ENCODE measurements at places on chromosomes 7 and 10.

DNA sequence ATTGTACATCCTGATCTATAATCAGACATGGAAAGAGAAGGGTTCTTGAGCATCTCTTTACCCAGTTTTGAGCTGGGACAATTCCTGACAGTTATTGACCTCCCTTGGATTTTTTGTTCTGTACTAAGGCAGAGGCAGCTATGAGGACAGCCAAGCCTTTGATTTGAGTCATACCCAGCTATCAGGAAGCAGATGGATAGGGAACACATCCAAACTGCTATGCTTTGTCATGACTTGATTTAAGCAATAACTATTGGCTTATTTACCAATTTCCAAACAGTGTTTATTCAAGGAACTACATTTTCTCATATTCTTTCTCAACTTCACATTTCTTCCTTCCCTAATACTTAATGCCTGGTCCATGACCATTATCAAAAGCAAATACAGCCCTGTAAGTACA is 396.4 kb upstream of the STEAP1 start:
- DNase-seq = no peak

GRCh38 chr7:2504889-2505375 is 14.6 kb upstream of the LFNG start:
- DNase-seq = no peak

GRCh38 chr7:106720641-106721040 is 59.7 kb upstream of the CCDC71L start:
- no peak for DNase-seq

DNA sequence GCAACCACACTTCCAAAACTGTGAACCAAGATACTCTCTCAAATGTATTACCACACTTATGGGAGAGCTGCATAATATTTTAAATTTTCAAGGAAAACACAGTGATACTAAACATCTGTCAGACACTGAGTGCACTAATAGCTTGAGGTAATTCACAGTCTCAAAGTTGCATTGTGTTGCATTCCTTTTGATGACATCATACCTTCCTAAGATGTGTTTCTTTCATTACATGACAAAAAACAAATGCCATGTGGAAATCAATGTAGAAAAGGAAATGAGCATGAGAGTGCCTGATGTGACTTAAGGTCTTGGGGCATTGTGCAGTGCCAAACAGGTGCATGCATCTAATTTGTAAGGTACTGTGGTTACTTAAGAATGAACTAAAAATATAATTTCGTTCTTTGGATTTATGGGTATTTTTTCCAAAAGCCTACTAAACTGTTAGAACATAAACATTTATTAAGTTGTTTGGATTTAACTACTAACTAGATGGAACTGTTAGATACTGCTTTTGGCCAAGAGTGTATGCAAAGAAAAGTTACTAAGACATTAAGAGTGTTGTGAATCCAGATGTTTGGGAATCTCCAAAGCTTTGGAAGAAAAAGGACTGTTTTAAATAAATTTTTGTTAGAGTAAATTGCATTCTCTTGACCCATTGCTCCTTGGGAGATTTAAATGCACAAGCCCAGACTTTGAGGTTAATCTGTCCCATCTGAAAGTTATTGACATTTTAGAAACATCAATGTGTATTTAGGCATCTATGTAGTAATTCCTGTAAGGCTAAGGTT is 496.2 kb upstream of the SEMA3D start:
- DNase-seq = no peak

- DNase-seq = no peak
Measured at GRCh38 chr10:93921338-93921737, 27.6 kb downstream of the SLC35G1 start.

DNA sequence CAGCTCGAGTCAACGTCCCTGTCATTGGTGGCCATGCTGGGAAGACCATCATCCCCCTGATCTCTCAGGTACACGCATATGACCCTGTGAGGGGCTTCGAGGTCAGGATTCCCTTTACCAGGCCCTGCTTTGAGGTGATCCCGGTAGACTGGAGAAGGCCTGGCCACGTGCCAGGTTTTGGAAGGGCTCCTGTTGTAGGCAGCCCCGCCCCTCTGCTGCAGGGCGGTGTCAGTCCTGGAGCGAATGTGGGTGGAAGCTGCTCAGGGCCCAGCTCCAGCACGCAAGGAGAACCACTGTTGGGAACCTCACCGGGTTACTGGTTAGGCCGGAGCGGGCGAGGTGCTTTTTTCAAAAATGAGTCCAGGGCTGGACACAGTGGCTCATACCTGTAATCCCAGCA is 15.6 kb downstream of the MDH2 start:
- DNase-seq = no peak

GRCh38 chr10:53479365-53479764 is 706.8 kb upstream of the MBL2 start:
- no peak for DNase-seq

Data from CD4-positive, alpha-beta T cell treated with Interferon alpha-2 for 1 hour (primary cell).